ENCODE measurements at places on chromosomes 4 and X. TPM values are rescaled to one million over a fixed set of nuclear protein-coding genes. Genes with fewer than 3 reads are reported as not detected.

GRCh38 chrX:79366873-79367749 is at the start of gene ITM2A:
ITM2A (minus strand) TSS chrX:79367334; CDS start chrX:79367215, 119 bp downstream.
- H3K27ac ChIP-seq = peak within 1 kb of the TSS; percentile 65
- no peaks in the 10 kb centered on the region for H3K4me1 ChIP-seq
- no peaks in the 10 kb centered on the region for H3K27me3 ChIP-seq

DNA sequence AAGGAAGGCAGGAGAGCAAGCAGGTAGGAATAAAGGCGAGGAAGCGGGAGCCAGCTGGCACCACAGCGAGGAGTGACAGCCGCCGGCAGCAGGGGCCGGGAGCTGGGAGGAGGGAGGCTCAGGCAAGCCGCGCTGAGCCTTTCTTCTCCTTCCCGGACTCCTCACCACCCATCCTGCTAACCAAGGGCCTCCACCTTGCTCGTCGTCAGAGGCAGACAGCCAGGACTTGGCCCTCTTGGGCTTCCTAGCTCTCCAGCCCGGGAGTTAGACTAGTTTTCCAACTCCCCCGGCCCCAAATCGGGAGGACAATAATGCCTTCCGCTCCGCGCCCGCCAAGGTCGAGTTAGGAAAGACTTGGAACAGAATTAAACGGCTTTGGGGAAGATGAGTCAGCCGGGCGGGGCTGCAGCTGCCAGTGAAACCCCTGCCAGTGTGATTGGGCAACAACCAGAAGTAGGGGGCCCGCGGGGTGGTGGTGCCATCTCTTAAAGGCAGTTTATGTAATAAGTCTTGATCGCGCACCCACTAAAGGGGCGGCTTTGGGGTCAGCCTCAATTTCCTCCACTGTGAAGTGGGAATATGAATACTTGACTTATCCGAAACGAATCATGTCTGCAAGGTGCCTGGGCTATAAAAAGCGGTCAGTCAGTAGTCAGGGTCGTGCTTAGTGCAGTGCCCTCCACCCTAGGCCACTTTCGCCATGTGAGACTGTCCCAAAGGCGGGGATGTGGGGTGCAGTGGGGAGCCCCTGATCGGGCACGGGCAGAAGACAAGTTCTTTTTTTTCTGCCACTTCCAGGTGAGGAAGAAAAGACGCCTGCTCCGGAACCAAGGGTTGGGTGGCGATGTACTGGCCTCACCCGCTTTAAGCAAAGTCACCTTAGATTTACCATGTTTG is 6.7 kb upstream of the HSD17B10 start:
- no peaks in the 10 kb centered on the region for H3K27me3 ChIP-seq
- peak overlapping the region; percentile 44 for H3K4me3 ChIP-seq
- no peaks in the 10 kb centered on the region for H3K36me3 ChIP-seq
- DNase-seq = peak; percentile 92

- H3K27ac ChIP-seq = peak overlapping the region; percentile 32
- H3K4me3 ChIP-seq = no peak overlapping the region
- no peaks in the 10 kb centered on the region for H3K4me1 ChIP-seq
- DNase-seq = no peak
- no peaks in the 10 kb centered on the region for H3K36me3 ChIP-seq
These were observed 53.5 kb downstream of the DCLK2 start for GRCh38 chr4:150131581-150132228.

DNA sequence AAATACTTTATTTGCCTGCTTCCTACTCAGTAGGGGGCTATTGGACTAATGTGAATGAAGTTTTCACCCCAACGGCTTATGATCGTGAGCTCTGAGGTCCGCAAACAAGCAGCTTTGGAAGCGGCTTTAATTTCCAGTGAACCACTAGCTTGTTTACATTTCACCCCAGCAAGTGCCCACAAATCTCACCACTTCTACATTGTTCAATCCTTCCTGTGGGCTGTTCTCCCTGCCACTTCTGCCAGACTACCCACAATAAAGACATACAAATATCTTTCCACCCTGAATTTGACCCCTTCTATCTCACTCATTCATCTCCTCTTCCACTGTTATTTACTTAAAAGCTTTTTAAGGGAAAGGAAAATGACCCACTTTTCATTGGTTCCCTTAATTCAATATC is 98.0 kb downstream of the CDS1 start:
- H3K36me3 ChIP-seq = peaks cover 75% of the 10 kb centered on the region
- H3K27me3 ChIP-seq = no peaks in the 10 kb centered on the region
- peaks cover 10% of the 10 kb centered on the region for H3K4me1 ChIP-seq
- DNase-seq = no peak

DNA sequence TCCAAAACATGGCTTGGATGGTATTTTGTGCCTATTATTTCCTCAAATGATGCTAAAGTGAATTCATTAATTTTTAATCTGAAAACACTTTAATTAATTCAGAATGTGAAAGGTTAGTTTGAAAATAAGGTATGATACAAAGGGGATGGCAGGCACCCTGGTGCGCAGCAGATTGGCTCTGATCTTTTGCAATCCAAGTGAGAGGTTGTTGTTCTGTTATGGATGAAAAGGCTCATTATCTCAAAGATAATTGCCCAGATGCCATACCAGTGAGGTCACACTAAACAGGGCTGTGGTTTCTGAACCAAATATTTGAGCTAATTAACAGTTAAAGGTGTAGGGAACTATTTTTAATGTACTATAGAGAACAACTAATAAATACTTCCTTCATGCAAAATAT is 504.9 kb downstream of the RAPGEF2 start:
- no peak for DNase-seq
- H3K27ac ChIP-seq = no peak overlapping the region
- H3K27me3 ChIP-seq = no peaks in the 10 kb centered on the region
- H3K36me3 ChIP-seq = no peaks in the 10 kb centered on the region
- no peaks in the 10 kb centered on the region for H3K4me1 ChIP-seq
- H3K4me3 ChIP-seq = no peak overlapping the region

DNA sequence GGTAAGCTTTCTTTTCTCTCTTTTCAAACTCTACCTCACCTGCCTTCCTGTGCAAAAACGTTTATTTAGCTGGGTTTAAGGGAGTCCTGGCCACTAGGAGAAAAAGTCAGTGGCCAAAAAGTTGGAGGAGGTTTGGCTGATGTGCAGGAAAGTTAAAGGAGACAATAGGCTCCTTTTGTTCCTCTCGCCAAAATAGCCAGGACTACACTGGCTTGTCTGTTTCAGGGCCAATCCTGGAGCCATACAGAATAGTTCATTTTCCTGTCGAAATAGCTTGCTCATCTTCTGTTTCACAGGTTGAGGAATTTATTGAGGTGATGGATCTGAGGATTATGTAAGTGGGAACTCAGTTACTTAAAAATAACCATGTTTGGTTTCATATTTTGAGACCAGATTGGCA is 423 bp downstream of the HEPH start:
- peak overlapping the region; percentile 41 for H3K27ac ChIP-seq
- no peaks in the 10 kb centered on the region for H3K27me3 ChIP-seq
- H3K4me3 ChIP-seq = peak overlapping the region; percentile 29
- no peaks in the 10 kb centered on the region for H3K36me3 ChIP-seq
- H3K4me1 ChIP-seq = no peaks in the 10 kb centered on the region

- H3K4me3 ChIP-seq = no peak overlapping the region
- no peaks in the 10 kb centered on the region for H3K27me3 ChIP-seq
- no peaks in the 10 kb centered on the region for H3K4me1 ChIP-seq
These were observed 24.1 kb downstream of the OSTC start for GRCh38 chr4:108674356-108674977.

DNA sequence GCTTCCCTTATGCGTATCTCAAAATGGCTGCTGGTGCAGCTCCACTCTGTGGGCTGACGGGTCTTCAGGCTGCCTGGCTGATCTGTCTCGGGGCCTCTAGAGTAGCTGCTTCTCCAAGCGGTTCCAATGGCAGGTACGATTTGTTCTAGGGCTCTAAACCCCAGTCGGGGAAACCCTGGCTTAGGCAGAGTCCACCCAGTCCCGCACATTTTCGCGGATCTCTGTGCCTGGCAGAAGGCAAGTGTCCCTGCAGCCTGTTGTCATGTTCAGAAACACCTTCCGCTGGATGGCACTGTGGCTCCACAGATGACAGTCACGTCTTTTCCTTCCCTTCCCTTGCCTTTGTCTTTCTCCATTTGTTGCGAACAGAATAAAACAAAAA is 54.4 kb downstream of the NBDY start:
- no peaks in the 10 kb centered on the region for H3K27me3 ChIP-seq
- H3K4me3 ChIP-seq = no peak overlapping the region
- H3K4me1 ChIP-seq = no peaks in the 10 kb centered on the region
- H3K27ac ChIP-seq = no peak overlapping the region
- peak; percentile 85 for DNase-seq

DNA sequence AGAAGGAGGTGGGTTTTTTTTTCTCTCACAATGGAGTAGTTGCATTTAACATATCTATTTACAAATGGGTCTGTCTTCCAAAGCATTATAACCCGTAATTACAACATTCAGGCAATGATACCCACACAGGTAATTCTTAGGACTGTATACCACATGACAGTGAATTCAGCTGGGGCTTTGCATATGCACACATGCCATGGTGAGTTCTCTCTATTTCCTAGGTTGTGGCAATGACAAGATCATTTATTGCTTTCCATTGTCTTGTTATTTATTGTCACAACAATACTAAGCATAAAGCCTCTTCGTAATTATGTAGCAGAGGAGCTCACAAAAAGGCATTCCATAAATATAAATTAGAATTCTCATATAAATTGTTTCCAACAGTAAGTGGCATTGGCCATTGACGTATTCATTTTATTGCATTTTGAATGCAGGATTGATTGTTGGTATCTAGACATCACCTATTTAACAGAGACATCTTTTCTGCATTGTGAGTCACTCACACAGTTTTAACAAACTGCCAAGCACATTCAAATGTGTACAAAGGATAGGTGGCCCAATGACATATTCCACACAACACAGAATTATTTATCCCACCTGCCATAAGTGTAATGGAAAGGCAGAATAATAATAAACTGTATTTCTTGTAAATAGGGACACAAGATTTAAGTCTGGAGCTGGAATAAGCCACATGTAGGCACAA is 390.7 kb upstream of the GALNT7 start:
- no peak for DNase-seq
- no peak overlapping the region for H3K27ac ChIP-seq
- H3K27me3 ChIP-seq = no peaks in the 10 kb centered on the region

GRCh38 chr4:185201977-185202962 is 1.5 kb downstream of the CFAP97 start:
- peak overlapping the region; percentile 6 for H3K27ac ChIP-seq
- H3K4me3 ChIP-seq = peak overlapping the region; percentile 91
- no peak for DNase-seq
- H3K4me1 ChIP-seq = peaks cover 22% of the 10 kb centered on the region
- H3K27me3 ChIP-seq = no peaks in the 10 kb centered on the region

The POU3F4 gene
- total RNA-seq = not detected

The BEND4 gene
- total RNA-seq = not detected

The CETN2 gene
- 8.9 TPM for total RNA-seq

The KLB gene
- 0.34 TPM for total RNA-seq

The HPGDS gene
- total RNA-seq = 1.8 TPM

The MID2 gene
- 50.9 TPM for total RNA-seq

The GC gene
- total RNA-seq = not detected

The SMAD1 gene
- total RNA-seq = 38.0 TPM

The GABRB1 gene
- not detected for total RNA-seq

The BANK1 gene
- total RNA-seq = 0.34 TPM

The TTC29 gene
- total RNA-seq = not detected

The DCLK2 gene
- 3.6 TPM for total RNA-seq
